ENCODE measurements at places on chromosomes 3 and 15.

DNA sequence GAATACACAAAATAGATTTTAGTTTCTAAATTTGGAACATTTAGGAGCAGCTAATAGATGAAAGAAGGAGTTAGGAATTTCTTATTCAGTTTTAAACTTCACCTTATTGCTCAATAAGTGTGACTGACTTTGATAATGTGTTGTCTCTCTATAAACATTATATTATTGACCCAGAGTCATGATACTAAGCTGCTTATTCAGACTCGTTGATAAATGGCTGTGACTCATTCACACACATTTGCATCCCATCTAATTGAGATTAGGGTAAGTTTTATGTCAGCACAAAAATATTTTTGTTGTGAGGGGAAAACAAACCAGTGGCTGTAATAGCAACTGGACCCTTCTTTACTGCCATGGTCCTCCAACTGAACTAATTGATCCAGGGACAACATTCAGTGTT lies 137.6 kb downstream of the GOLIM4 start:
- DNase-seq: no peak

- DNase-seq: no peak
Measured at GRCh38 chr3:14194865-14195264, 16.2 kb downstream of the LSM3 start.

DNA sequence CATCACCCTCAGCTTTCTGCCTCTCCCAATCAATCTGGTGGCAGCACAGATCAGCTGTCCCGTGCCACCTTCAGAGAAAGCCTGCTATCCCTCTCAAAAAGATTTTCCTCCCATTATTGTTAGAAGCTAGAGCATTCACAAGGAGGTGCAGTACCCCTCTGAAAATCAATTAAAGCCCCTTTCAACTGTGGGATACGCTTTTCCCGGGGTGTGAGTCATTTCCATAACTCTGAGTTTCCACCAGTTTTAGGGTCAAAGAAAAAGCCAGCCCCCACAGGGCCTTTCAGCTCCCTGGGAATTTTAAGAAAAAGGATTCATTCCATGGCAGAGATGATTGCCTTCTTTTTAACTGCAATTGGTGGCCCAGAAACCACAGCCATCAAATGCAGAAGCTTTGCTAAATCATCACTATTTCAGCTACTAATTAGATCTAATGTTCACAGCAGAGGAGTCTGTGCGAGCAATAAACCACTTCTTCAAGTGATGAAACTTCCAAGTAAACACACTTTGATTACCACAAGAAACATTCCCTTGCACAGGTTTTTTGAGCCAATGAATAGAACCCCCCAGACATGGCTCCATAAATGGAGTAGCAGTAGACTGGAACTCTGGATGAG lies 270.0 kb upstream of the TPRG1 start:
- no peak for DNase-seq

DNA sequence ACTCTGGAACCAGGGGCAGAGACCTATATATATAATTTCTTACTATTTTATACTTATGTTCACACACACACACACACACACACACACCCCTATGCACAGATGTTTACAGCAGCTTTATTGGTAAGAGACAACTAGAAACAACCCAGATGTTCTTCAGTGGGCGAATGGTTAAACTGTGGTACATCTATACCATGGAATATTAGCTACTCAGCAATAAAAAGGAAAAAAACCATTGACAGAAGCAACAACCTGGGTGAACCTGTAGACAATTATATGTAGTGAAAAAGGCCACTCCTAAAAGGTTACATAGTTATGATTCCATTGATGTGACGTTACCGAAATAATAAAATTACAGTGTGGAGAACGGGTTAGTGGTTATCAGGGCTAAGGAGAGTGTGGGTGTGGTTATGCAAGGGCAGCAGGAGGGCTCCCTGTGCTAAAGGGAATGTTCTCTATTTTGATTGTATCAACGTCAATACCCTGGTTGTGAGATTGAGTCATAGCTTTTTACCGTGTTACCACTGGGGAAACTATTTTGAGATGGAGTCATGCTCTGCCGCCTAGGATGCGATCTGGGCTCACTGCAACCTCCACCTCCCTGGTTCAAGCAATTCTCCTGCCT lies 85.5 kb downstream of the FLNB start:
- DNase-seq: no peak

GRCh38 chr3:175956964-175957363 lies 1097.8 kb downstream of the NAALADL2 start:
- DNase-seq: no peak

DNA sequence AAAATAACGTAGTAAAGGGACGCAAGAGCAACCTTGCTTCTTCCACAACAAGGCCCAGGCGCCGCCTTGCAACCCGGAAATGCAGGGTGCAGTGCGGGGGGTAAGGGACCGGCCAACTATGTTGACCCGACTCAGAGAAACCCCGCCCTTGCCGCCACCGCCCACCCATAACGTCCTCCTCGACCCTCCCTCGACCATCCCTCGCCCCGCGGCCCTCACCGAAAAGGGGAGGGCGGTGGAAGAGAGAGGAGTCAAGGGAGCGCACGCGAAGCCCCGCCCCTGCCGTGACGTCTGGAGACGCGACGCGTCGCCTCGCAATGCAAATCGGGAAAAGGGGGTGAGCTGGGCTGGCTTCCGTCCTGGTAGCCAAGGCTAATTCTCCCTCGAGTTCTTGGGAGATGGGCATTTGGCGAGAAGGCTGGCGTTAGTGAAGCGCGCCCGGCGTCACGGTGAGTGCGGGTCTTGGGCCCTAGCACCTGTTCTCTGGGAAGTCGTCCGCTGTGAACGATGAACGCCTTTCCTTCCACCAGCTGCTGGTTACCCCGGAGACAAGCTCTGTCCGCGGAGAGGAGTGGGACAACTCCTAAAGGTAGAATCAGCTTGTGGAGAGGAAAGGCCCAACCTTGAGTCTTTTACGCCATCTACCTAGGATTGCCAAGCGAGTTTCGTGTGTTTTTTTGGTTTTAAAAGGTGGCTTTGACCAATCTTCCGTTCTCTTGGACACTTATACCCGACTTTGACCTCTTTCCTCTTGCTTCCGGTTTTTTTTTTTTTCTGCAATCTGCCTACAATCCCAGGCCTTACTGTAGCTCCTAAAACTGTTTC lies at the start of gene USP8:
USP8 (plus strand) TSS at position 340 of the 825 bp plus-strand sequence. CDS start 14,669 bp downstream, outside the sequence.
- DNase-seq: peak; percentile 96

DNA sequence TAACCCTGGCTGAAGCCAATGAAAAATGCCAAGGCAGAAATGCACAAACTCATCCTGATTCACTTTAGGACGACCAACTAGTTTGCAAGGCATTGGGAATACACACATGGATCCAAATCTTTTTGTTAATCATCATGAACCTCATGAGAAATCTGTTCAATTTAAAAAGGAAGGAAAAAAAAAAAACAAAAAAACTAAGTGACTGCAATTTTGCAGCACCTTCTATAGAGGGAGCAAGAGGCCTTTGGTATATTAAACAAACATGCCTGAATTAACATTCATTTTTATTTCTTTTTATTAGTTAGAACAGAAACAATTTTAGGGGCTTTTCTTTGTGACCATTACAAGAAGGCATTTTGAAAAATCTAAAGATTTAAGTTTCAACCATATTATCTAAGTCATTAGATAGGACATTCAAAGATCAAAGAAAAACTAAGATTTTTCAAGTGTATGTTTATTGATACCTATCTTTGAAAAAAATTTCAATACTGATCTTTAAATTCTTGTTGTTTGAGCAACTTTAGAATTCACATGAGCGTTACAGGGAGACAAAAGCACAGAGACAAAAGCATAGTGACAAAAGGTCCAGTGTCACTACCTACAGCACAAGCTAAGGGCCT lies 182.4 kb downstream of the CBLB start:
- no peak for DNase-seq

DNA sequence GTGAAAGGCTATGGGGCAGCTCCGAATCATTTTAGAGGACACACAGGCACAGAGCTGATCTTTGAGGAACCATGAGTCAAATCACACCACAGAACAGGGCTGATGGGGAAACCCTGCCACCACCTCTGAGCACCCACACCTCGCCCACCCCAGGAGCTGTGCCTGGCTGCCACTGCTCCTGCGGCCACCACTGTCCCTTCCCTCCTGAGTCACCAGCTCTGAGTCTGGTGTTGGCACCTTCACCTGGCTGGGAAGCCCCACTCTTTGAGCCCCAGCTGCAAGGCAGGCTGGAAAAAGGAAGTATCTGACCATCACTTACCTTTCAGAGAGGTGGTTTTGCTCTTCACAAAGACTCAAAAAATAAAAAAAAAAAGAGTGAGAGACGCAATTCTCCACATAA lies 63.6 kb upstream of the MEF2A start:
- no peak for DNase-seq

DNA sequence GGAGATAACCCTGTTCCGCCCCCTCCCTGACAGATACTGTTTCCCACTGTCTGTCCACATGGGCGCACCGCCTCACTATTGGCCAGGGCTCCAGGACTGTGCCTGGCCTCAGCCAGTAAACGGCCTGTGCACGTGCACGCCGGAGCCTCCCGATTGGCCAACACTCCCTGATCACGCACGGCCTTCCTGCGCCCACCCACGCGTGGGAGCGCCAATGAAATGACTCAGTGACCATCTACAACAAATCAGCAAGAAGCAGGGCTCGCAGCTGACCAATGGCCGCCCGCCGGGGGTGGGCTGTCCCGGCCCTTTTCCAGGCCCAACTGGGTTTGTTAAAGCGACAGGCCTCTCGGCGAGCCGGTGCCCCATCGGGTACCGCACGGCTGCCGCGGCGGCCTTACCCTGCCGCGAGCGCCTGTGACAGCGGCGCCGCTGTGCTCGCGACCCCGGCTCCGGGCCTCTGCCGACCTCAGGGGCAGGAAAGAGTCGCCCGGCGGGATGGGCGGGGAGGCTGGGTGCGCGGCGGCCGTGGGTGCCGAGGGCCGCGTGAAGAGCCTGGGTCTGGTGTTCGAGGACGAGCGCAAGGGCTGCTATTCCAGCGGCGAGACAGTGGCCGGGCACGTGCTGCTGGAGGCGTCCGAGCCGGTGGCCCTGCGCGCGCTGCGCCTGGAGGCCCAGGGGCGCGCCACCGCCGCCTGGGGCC lies at the start of gene ARRDC4:
ARRDC4 (plus strand) TSS at position 340 of the 703 bp plus-strand sequence; CDS start at position 499, 159 bp downstream.
- peak; percentile 100 for DNase-seq

DNA sequence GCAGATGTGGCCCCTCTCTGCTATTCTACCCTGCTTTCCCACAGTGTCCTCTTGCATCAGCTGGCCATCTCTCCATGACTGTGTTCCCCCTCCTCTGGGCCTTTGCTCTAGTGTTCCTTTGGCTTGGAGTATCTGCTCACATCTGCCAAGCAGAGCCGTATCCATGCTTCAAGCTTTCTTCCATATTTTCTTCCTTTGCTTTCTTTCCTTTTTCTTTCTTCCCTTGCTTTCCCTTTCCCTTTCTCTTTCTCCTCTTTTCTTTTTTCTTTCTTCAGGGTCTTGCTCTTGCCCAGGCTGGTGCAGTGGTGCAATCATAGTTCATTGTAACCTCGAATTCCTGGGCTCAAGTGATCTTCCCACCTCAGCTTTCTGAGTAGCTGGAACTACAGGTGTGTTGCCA lies 12.6 kb downstream of the KLHL18 start:
- DNase-seq: peak; percentile 43

- no peak for DNase-seq
Measured at GRCh38 chr15:30059771-30060170, 23.0 kb upstream of the GOLGA8J start.

DNA sequence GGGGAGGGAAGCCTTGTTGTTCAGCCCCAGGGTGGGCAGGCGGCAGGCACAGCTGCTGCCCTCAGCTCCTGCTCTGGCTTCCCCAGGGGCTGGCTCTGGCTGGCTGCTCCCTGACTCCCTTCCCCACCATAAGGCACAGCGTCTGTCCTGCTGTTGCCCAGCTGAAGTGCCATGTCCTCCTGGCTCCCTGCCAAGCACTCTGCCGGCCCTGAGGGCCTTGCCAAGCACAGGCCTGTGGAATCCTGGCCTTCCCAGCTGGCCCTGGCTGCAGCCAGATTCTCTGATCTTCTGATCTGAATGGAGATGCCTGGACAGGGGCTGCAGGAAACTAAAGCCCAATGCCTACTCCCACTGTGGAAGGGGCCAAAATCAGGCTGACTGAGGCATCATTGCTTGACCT lies 1.1 kb downstream of the IQCF6 start:
- DNase-seq: no peak

- no peak for DNase-seq
Measured at GRCh38 chr15:94638183-94638582, 406.8 kb downstream of the MCTP2 start.

DNA sequence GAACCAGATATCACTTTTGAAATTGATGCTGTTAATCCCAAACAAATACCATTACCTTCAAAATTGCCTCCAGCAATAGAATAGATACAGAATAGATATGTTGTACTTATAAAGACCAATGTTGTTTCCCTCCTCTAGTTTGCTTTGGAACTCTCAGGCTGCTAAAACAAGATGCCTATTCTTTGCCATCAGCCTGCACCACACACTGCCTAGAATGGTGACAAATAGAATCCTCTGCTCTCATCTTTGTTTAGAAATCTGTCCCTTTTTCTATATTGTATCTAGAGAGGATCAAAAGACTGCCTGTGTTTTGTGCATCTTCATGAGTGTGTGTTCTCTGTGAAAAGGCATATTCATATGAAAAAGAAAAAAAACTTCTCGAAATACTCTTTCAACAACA lies 349.2 kb upstream of the CCDC54 start:
- no peak for DNase-seq

GRCh38 chr3:183892610-183893214 lies 8.0 kb upstream of the PARL start:
- no peak for DNase-seq

GRCh38 chr15:65372787-65373067 lies 5.1 kb downstream of the IGDCC3 start:
- DNase-seq: no peak

GRCh38 chr3:63900459-63900858 lies 11.7 kb downstream of the SCAANT1 start:
- no peak for DNase-seq

- DNase-seq: no peak
Measured at GRCh38 chr15:76285241-76285825, 25.9 kb downstream of the ETFA start.

DNA sequence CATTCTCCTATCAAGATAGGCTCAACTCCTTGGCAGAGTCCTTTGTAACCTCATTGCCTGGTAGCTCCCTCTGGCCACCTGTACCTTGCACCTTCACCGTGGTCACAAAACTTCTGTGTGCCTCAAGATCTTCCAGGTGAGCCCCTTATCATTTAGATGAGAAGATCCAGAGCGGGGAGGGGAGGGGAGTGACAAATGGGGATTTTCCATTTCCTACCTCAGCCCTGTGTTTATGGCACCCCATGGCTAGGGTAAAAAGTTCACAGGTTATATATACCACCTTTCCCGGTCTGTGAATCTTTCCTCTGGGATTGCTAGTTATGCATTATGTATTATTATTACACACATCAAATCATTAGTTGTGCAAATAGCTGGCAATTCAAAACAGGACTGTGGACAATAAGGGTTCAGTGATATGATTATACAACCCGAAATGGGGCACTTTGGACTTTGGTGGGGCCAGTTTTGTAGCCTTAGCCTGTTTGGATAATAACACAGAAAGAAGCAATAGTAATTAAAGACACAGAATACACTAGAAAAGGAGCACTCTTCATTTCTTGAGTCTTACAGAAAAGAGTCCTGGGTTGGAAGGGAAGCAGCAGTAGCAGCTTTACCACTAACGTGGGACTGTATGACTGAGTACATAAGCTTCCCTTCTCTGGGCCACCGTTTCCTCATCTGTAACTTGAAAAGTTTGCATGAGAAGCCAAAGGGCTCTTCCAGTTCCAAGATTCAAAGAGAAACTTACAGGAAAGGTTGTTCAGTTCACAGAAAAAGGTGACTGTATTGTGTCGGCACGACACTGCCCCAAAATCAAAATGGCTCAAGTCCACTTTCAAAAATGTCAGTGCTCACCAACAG lies 7.1 kb downstream of the TLE3 start:
- no peak for DNase-seq

- DNase-seq: no peak
Measured at GRCh38 chr3:189947948-189948723, 172.6 kb downstream of the P3H2 start.

Data from skin of body (tissue), 3 donors.